ENCODE measurements at places on chromosomes 3 and 15.

DNA sequence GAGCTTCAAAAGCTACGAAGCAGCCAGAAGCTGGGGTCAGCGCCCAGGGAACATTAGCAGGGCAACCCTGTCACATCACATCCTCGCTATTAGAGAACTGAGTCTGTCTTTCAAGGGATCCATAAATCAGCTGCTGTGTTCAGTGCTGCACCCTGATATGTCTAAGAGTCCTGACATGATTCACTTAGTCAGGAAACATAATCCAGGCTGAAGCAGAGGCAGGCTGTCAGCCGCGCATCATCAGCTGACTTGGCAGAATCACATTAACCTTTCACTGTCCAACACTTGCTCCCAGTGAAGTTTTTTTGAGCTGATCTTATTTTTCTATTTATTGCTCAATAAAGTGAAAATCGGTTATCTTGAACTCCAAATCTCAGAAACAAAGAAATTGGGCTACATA is 23.5 kb downstream of the MYH15 start:
- peak; percentile 19 for DNase-seq

GRCh38 chr3:169146866-169147237 is 516.7 kb downstream of the MECOM start:
- no peak for DNase-seq

DNA sequence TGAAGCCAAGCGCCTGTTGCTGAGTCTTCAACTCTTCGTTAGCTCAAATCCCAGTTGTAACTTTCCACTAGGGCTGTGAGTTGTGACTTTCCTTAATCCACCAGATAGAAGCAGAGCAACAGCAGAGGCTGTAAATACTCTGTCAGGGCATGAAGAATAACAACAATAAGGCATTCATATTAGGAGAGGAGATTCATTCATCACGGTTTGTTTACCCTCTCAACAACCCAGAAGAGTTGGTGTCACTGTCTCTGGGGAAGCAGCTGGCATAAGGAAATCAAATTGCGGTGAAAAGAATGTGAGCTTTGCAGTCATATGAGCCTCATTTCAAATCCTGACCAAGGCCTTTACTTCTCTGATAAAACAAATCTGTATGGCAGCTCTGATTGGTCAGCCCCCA is 184.8 kb downstream of the SHQ1 start:
- no peak for DNase-seq

GRCh38 chr3:122967356-122967755 is 60.2 kb downstream of the SEMA5B start:
- no peak for DNase-seq

- no peak for DNase-seq
Measured at GRCh38 chr3:39221141-39221530, 28.7 kb upstream of the XIRP1 start.

DNA sequence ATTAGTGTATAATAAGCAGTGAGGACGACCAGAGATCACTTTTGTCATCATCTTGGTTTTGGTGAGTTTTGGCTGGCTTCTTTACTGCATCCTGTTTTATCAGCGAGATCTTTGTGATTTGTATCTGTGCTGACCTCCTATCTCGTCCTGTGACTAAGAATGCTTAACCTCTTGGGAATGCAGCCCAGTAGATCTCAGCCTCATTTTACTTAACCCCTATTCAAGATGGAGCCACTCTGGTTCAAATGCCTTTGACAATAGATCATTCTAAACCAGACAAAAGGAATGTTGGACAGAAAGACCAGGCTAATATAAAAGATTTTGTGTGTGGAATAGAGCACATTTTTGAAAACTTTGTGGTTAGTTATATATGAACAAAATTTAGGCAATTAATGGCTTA is 618.5 kb upstream of the BCHE start:
- peak; percentile 31 for DNase-seq

- DNase-seq, result no peak
Measured at GRCh38 chr3:139248593-139249255, 95.1 kb upstream of the MRPS22 start.

DNA sequence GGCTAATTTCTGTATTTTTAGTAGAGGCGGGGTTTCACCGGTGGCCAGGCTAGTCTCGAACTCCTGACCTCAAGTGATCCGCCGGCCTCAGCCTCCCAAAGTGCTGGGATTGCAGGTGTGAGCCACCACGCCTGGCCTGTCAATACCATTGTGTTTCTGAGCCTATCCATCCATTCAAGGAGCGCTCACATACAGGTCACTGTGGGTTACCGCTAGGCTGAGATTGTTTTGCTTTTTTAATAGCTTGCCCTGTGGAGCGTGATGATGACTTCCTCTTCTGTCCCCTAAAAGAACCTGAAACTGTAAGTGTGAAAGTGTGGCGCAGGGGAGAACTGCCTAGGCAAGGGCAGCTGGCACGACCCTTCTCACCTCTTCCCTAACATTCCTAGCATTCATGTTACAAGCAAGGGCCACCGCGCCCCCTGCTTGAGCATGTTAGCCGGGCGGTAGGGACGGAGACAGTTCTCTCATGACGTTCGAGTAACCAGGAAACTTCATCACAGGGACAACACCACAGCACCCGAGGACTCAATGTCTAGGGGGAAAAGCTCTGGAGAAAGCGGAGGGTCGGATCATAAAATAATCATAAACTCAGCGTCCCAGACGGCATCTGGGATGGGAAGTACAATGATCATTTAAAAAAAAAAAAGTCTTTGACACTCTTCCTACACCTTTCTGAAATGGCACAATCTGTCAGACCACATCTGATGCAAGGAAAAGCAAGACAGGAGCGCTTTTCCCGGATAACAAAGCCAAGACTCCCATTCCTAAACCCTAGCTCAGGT is 790 bp downstream of the LAMP3 start:
- DNase-seq, result no peak

DNA sequence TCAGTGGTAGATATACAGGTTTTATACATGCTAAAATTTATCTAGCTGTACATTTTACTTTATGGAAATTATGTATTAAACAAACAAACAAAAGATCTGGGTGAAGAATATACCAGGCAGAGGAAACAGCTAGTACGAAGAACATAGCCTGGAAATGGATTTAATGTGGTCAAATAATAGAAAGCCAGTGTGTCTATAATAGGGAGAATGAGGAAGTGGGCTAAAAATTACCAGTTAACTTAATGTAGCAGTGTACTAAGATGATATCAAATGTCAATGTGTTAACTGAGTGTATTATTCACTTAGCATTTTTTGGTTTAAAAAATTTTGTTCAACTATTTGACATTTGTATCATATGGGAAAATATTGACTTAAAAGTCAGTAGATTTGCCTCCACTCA is 22.8 kb upstream of the SLC15A2 start:
- DNase-seq, result no peak

- no peak for DNase-seq
Measured at GRCh38 chr15:33844186-33844585, 124.1 kb upstream of the CHRM5 start.

- no peak for DNase-seq
Measured at GRCh38 chr3:129503471-129504291, 24.8 kb upstream of the RHO start.

DNA sequence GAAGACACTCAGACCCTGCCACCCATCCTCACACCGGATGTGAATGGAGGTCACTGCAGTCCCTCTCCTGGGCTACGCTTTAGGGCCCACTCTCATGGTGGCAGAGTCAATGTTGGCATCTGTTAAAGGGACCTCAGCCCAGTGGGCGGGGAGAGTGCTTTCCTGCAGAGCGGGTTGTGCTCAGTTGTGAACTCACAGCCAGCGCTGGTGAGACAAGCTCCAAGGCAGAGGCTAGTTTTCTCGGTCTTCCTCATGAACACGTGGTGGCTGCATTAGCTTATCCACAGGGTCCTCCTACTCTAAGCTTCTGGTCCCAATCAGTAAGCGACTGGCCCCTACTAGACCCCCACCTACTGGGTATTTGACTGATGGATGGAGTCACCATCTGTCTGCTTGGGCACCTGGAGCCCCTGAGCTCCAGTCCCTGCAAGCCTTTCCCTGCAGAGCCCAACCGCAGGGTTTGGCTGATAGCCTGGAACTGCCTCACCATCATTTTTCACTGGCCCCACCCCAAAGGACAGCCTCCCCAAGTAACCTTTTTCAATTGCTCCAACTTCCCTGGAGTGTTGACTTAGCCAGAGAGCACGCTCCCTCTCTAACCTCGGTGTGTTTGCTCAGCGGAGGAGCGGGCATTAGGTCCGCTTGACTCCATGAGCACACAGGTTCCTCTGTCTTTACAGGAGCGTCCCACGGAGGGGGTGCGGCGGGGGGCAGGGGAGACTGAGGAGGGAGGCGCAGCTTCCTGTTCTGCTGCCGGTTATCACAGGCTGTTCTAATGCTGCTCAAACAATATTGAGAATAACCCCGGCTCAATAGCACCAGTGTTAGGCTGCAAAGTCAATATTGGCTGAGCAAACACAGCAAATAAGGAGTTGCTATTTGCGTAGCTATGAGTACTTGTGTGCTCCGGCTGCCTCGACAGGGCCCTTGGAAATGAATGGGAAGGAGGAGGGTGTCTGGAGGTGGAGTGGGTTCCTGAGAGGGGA is 141.7 kb downstream of the RPLP1 start:
- peak; percentile 71 for DNase-seq

DNA sequence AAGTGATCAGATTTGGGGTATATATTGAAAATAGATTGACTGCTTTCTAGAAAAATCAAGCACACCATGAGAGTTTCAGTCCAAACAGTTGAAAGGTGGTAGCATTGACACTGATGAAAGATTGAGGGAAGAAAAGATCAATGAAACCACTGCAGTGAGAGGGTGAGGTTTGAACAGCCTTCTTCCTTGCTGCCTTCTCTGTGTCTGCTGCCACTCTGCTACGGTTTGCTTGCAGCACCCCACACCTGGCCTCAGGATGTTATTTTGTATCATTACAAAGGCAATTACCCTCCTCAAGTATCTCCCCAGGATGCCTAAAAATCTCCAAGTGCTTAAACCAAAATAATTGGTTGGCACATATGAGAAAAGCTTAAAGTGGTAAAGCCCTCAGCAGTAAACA is 683.6 kb upstream of the ARPP21 start:
- DNase-seq, result no peak

GRCh38 chr3:26624209-26624765 is 1.7 kb downstream of the LRRC3B start:
- no peak for DNase-seq

DNA sequence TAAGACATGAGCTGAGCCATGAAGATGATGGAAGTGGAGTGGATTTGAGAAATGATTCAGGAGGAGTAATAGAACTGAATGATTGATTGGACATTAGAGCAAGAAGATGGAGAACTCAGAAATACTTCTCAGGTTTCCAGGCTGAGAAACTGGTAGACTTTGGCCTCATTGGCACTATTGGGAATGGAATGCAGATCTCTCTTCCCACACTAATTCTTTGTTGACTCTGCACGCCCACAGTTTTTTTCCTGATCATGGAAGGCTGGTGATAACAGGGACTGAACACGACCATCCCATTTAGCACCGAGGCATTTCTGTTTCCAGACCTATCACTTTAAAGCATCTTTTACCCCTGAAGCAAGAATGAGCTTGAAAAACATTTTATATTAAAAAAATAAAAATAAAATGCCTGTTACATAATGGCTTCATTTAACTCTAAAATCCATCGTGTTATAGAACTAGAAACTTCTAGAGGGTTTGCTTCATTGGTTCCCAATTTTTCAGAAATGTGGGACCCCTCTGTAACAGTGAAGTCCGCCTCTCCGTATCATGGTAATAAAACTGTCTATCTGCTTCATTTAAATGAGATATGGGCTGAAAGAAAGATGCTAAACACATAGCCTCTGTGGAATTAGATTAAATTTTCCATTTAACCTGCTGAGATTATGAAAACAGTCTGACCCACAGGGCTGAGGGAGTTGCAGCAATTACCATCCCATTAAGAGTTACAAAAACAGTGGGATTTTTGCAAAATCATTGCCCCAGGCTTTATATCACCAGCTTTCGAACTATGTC is 562.0 kb upstream of the CFAP20DC start:
- no peak for DNase-seq

GRCh38 chr15:60651101-60651500 is 172.2 kb upstream of the ICE2 start:
- DNase-seq, result no peak

- DNase-seq, result no peak
Measured at GRCh38 chr3:12440927-12441714, 43.2 kb upstream of the TSEN2 start.

DNA sequence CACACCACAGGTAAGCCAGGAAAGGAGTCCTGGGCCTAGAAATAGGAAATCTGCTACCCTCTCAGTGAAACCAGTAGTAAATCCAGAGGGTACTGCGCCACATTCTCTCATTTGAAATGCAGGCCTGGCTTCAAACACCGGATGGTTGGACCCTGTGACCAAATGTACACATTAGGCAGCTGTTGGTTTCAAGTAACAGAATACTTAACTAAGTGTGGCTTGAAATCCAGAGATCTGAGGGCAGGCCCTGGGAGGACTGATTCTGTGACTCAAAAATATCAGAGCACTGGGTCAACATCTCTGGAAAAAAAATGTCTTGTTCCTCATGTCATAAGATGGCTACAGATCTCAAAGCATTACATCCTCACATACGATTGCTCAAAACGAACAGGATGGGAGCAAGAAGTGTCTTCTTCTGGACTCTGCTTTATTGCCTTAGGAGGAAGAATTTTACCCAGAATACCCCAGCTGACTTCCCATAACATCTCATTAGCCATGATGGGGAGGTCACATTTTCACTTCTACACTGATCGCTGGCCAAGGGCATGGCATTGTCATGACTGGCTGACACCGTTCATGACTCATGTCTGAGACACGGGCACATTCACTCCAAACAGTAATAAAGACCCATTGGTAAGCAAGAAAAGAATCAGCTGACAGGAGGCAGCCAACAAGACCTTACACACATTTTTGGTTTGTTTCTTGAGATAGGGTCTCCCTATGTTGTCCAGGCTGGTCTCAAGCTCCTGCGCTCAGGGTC is 166.0 kb downstream of the ARRDC4 start:
- DNase-seq, result no peak

DNA sequence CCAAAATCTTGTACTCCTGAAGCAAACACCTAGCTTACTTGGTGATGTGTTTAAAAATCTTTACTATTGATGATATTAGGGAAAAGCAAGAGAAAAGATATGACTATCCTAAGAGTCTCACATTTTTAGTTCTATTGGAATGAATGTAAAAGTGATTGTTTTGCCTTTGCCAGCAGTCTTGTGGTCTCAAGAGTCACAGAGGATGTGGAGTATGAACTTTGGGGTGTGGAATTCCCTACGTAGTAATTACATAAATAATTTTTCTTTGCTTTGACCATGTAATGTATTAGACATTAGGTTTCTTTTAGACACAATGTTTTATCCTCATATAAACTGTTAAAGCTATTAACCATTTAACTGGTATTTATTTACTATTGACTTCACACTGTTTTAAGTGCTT is 387.6 kb downstream of the NAALADL2 start:
- DNase-seq, result no peak

- no peak for DNase-seq
Measured at GRCh38 chr15:39404767-39405181, 176.1 kb upstream of the THBS1 start.

- DNase-seq, result no peak
Measured at GRCh38 chr3:114756506-114757279, 390.4 kb downstream of the ZBTB20 start.

DNA sequence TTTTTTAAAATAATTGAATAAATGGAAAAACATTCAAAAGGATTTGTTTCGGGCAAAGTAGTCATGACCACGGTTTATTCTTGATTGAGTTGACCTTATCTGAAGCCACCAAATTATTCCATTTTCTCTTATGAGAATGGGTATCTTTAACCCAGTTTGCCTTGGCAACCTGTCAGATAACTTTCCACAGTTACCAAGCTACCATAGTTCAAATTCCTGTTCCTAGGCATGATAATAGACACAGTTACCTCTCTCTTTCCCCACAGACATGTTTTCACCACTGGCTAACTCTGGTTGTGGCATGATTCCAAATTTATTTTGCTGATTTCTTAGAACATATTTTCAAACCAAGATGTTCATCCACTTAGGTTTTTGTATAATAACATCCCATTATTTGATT is 84.9 kb downstream of the NECTIN3 start:
- DNase-seq, result no peak

Measured in Caki2 (cell line).